NCI-H1048 (cell line): ENCODE measurements at places on chromosomes 6 and 20.

- DNase-seq = no peak
Observed at GRCh38 chr20:11155156-11155756, 481.5 kb upstream of the JAG1 start.

- no peak for DNase-seq
Observed at GRCh38 chr20:36128463-36129159, 25.9 kb upstream of the EPB41L1 start.

DNA sequence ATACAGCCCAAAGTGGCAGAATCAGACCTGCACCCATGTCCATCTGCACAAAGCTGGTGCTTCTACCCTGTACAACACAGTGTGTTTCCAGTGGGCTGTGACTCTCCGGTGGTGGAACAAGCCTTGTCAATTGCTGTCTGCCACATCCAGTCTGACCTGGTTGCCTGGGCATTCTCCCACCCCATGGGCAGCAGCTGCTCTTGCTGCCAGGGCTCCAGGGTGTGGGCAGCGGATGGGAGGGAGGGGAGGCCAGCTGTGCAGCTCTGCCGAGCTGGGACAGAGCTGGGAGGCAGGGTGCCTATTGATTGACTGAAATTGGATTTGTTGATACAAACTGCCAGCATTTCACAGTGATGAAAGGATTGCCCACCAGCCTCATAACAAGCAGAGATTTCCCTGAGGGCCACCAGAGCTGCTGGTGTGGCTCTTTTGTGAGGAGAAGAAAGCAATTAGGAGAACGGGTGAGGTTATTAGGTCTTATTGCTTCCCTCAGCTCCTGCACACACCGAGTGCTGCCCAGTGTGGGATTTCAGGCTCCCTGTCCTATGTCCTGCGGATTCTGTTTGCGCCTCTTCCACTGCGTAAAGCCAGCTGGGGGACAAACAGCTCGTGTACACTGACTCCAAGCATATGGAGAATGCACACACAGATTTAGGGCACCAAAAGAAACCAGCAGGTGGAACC, 150.8 kb downstream of the NRN1 start:
- no peak for DNase-seq

- no peak for DNase-seq
Observed at GRCh38 chr6:5184878-5185277, 75.9 kb downstream of the LYRM4 start.

DNA sequence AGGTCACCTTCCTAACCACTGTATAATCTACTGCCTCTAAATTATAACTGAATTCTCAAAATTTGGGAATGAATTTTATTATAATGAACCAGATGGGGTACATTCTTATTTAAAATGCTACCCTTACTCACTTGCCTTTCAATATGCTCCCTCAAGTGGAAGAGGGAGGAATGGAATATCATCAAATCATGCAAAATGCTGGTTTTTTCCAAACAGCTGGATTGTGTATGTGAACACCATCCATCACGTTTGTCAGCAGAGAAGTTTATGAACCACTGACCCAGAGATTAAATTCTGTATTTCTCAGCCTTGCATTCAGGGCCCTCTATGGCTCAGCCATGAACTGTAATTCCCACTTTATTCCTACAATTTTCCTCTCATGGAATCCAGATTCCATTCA, 40.5 kb downstream of the CBLN4 start:
- no peak for DNase-seq

- DNase-seq = no peak
Observed at GRCh38 chr20:48921883-48922820, 641 bp downstream of the ARFGEF2 start.

DNA sequence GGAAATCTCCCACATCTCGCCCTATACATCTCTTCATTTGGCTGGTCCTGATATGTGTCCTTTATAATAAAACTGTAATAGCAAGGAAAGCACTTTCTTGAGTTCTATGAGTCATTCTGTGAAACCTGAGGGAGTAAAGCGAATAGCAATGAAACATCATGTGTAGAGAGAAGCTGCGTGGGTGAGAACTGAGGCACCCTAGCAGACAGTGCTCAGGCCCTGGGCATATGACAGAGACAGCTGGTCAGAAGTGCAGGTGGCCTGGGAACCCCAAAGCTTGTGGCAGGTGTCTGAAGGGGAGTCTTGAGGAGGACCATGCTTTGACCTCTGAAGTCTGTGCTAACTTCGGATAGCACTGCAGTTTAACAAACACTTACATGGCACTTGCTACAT, 1.3 kb upstream of the BLOC1S5 start:
- no peak for DNase-seq

GRCh38 chr6:168495133-168495532, 54.1 kb downstream of the SMOC2 start:
- no peak for DNase-seq

DNA sequence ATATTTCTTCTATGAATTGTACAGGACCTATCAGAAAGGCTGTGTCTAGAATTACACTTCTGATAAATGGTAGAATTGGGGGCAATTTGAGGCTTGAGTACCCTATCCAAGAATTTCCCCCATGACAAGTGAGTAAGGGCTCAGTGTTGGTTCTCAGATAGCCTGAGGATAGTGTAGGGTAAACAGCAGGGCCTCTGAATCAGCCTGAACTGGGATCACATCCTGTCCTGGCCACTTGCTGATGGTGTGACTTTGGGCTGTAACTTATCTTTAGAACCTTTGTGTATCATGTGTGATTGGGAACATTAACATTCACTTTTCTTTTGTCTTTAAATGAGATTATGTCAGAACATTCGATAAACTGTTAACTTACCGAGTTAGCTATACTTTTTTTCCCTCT, 151.0 kb downstream of the CLIC5 start:
- no peak for DNase-seq

- no peak for DNase-seq
Observed at GRCh38 chr20:46954490-46955038, 59.9 kb downstream of the EYA2 start.

- no peak for DNase-seq
Observed at GRCh38 chr6:164086076-164086887, 671.8 kb downstream of the QKI start.

GRCh38 chr6:110606151-110606550, 129.7 kb upstream of the SLC22A16 start:
- DNase-seq = no peak

DNA sequence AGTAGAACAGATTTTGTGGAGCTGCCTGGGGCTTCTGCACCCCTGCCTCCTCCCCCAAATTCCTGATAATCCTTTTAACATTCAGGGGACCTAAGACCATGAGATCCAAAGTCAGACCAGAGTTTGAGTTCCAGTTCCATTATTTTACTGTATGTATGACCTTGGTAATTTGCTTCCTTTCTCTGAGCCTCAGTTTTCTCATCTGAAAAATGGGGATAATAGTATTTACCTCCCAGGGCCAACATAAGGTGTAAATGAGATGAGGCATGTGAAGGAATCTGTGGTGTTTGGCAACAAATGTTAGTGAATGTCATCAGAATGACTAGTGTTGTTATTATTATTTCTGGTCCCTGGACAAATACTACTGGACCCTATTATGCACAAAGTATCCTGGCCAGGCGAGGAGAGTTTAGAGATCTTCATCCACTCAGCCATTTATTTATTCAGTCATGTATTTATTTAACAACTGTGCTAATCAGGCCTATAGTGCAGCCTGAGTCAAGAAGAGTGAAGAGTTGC, 47.3 kb downstream of the CDH22 start:
- DNase-seq = no peak

DNA sequence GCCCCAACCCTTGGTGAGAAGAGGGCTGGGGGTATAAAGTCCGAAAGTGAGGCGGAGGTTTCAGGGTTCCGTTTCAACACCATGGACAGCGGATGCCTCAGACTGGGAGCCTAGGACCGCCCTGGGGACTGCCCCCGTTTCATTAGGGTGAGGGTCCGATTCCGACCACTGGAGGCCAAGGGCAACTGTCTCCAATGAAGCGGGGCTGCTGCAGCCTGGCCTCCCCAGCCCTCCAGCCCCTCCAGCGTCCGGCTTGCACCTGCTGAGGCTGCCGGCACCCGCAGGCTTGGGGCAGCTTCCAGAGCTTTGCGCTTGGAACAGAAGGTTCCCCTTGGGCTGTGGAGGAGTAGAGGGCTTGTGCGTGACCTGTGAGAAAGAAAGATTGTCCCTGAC, 39.9 kb downstream of the YTHDF1 start:
- no peak for DNase-seq

DNA sequence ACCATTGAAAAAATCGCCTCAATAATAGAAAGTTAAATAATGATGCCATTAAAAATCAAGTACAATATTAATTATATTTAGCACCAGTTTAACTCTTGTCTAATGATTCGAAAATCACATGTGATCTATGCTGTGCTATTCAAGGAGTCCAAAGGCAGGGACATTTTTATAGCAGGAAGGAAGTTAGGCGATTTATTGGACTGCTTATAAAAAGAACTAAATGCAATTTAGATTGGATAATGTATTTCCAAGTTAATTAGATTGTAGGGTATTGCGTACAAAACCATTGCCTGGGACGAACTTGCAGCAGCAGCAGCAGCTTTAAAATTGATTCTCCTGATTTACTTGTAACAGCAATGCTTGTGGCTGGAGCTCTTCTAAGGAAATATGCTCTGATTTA, 87.4 kb upstream of the TMEM181 start:
- DNase-seq = no peak

DNA sequence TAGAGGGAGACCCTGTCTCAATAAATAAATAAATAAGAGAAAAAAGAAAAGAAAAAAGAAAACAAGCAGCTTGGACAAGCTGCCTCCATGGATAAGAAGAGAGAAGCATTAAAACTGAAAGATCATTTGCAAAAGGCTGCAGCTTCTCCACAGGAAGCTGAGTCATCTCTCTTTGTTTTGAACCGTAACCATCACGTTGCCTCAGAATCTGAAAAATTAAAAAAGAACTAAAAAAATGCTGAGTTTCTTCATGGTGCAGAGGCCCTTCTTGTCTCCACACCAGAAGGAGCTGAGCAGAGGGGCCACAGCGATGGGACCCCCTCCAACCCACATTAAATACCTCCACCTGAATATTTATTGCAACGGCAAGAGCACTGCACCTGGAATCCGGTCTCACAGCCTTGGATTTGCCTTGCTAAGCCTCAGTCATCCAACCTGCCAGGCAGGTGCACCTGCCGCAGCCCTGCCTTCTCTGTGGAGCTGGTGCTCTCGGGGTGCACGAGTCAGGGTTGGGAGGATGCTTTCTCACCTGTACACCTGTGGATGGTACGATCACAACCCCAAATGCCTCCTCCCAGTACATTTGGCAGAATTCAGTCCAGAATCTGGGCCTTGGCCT, 28.1 kb downstream of the TOX2 start:
- DNase-seq = no peak

DNA sequence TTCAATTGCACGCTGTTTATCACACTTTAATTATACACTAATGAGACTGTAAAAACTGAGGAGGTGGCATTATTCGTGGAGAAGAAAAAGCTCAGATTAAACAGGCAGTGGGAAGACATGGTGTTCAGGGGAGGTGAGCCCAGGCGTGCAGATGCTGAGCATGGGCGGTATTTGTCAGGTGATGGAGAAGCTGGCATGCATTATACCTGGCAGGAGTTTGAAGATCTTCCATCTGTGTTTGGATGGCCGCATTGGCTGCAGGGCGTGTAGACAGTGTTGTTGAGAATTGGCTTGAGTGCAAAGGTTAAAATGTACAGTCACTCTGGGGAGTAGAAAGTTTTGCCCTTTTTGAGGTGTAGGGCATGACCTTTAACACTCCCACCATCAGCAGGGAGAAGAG, 213.8 kb downstream of the ERMARD start:
- DNase-seq = no peak

DNA sequence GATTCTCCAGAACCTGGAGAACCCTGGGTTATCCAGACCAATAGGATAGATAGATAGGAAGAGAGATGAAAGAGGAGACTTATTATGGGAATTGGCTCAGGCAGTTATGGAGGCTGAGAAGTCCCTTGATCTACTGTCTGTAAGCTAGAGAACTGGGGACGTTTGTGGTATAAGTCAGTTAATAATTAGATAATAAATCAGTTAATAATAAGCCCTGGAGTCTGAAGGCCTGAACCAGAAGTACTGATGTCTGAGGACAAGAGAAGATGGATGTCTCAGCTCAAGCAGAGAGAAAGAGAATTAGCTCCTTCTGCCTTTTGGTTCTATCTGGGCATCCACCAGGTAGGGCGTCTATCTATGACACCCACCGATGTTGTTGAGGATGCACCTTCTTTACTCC, 72.9 kb upstream of the SLC22A23 start:
- no peak for DNase-seq

- DNase-seq = no peak
Observed at GRCh38 chr6:39224011-39224410, 5.3 kb downstream of the KCNK5 start.

DNA sequence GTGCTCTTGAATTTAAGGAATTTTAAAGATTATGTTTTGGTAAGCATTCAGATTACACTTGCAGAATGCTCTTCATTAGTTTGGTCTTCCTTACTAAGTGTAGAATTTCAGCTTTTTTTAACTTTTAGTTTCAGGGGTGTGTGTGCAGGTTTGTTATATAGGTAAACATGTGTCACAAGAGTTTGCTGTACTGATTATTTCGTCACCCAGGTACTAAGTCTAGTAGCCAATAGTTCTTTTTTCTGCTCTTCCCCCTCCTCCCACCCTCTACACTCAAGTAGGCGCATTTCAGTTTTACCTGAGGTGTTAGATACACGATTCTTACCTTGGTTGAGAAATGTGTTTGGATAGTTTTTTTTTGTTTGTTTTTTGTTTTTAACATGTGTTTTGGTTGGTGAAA, 68.3 kb downstream of the AFG1L start:
- no peak for DNase-seq

- DNase-seq = no peak
Observed at GRCh38 chr6:145233955-145234354, 501.4 kb downstream of the EPM2A start.

DNA sequence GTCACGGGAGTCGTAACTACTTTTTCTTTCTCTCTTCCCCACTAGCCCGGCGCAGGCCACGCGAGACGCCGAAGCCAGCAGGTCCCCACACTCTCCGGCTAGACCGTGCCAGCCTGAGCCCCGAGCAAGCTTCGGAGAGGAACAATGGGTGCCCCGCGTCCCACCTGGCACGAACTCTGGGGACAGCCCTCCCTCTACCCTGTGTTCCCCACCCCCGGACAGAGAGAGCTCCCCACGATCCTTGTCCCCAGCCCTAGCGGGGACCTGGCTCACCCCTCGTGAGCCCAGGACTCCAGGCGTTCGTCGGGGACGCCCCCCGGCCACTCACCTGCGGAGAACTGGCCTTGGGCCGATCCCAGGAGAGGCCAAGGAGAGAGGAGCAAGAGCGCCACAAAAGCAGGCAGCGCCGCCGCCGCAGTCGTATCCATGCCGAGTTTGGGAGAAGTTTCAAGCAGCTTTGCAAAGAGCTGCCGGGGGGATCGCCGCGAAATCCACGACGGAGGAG, 416 bp downstream of the PTPRK start:
- DNase-seq = no peak
